ENCODE measurements at places on chromosomes 6 and 20.

GRCh38 chr6:166809721-166810120 is 146.6 kb downstream of the RNASET2 start:
- DNase-seq: no peak

DNA sequence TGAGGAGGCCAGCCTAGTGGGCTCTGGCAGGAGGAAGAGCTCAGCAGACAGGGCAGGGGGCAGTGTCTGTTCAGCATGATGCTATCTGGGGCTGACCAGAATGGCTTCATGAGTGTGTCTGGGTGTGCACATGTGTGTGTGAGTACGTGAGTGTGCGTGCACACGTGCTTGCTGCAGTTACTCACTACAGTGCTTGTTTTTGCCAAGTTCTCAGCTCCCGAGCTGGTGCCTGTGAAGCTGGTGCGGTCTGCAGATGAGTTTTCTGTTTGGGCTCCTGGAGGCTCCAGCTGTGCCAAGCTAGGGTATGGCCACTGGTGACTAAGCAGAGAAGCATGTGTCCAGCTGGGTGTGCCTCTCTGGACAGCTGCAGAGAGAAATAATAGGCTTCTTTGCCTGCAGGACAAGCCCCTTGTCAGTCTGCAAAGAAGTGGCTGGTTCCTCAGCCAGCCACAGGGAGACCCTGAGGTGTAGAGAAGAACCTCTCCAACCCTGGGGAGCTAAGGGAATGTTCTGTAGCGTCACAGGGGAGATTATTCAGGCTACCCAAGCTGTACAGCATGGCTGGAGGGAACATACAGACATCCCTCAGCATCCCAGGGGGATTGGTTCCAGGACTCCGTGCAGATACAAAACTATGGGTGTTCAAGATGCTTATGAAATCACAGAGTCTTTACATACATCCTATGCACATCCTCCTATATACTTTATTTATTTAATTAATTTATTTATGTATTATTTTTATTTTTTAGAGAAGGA is 40.2 kb upstream of the FAM50B start:
- DNase-seq: peak; percentile 51

GRCh38 chr6:169899481-169900145 is 148.2 kb downstream of the ERMARD start:
- DNase-seq: no peak

GRCh38 chr20:48234951-48235350 is 449.7 kb upstream of the SULF2 start:
- DNase-seq: no peak

DNA sequence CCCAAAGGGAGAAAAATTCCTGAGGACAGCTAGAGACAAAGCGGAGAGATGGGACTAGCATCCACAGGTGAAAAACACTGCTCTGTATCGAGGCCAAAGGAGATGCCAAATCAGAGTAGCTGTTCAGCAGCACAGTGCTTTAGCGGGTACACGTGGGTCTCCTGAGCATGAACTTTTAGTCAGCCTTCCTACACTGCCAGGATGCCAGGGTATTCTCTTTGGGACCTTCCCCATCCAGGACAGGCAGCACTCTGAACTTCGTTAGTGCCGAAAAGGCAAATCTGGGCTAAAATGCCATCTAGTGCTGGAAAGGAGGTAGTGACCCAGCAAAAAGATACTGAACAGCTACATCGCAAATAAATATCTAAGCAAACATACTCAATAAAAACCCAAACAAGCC is 64.9 kb downstream of the C6orf58 start:
- DNase-seq: peak; percentile 16

DNA sequence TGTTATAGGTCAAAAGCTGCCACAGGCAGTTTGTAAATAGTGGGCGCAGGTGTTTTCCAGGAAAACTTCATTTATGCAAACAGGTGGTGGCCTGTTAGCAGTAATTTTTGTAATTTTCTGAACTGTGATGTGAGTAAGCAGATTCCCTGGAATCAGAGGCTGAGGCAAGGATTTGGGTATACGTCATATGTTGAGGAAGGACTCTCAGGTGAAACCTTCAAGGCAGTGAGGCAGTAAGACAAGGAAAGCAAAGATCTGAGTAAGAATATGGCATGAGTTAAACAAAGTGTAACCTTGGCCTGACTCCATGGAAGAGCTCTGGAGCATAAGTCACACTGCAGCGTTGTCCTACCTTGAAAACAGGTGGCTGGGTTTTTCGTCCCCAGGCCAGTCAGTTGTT is 291.1 kb upstream of the BTBD3 start:
- no peak for DNase-seq

DNA sequence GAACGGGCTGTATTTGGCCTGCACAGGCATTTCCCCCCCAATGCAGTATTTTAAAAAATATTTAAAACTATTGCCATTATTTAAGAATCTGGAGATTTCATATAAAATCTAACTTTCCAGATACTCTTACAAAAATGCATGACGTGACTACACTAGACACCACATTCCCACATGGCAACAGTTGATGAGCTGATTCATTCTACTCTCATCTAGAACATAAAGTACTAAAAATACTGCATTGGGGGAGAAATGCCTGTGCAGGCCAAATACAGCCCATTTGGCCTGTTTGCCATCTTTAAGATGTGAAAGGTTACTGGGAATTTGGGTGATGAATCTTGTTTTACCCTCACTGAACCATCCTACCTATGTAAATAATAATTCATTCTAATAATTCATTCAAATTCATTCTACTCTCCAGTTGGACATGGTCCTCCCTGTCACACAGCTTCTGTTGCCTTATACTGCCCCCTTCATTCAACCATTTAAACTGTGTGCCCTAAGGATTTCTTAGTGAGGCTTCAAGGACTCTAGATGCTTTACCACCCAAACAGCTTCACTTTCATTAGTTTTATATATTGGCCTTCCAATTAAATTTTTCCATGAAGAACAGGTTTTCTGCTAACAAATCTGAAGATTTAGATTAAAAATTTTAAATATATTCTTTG is 6.9 kb upstream of the ZSCAN16 start:
- DNase-seq: no peak

DNA sequence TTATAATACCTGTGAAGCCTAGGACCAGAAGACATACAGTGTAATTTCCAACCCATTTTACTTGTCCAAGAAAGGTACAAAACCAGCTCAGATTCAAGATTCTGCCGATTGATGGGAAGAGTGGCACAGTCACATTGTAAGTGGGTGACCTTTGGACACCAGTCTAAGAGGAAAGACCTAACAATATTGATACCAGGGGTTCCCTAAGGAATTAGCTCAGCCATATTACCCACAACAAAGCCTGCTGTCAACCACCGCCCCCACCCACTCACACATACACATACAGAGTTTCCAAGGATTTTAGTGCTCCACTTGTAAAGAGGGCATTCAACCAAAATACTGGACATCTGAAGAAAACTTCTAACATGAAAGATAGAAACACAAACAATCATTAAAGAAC is 27.9 kb upstream of the TMEM181 start:
- no peak for DNase-seq

DNA sequence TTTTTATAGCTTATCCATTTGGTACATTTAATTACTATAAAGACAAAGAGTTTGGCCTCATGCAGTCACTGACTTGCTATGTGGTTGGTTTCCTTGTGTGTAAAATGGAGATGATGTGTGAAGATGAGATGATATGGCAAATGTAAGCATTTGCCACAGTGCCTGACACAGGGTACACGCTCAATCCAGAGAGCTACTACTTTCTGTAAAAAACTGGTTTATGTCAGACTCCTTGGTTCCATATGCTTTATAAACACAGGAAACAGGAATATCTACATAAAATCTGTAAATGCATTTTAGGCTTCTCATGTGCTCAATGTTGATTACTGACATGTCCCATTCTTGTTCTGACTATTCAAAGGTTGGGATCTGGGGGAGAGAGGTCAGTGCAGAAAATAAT is 10.4 kb downstream of the HIVEP1 start:
- no peak for DNase-seq

GRCh38 chr20:20603339-20603990 is 109.0 kb downstream of the RALGAPA2 start:
- DNase-seq: no peak

DNA sequence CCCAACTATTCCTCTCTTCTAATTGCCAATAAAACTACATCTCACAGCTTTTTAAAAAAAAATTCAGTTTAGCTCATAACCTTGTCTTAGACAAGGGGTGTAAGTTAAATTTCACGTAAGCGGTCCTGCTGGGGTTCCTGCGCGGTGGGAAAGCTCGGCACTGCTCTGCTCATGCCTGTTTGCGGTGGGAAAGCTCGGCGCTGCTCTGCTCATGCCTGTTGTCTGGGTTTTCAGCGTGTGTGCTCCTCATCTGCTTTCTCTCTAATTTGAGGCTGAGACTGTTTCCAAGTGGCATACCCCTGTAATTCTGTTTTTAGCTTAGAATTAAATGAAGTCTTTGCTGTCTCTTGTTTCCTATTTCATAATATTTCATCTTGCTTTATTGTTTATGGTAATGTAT is 18.6 kb downstream of the ARID1B start:
- DNase-seq: no peak

GRCh38 chr6:12950976-12951375 is 234.4 kb downstream of the PHACTR1 start:
- no peak for DNase-seq

DNA sequence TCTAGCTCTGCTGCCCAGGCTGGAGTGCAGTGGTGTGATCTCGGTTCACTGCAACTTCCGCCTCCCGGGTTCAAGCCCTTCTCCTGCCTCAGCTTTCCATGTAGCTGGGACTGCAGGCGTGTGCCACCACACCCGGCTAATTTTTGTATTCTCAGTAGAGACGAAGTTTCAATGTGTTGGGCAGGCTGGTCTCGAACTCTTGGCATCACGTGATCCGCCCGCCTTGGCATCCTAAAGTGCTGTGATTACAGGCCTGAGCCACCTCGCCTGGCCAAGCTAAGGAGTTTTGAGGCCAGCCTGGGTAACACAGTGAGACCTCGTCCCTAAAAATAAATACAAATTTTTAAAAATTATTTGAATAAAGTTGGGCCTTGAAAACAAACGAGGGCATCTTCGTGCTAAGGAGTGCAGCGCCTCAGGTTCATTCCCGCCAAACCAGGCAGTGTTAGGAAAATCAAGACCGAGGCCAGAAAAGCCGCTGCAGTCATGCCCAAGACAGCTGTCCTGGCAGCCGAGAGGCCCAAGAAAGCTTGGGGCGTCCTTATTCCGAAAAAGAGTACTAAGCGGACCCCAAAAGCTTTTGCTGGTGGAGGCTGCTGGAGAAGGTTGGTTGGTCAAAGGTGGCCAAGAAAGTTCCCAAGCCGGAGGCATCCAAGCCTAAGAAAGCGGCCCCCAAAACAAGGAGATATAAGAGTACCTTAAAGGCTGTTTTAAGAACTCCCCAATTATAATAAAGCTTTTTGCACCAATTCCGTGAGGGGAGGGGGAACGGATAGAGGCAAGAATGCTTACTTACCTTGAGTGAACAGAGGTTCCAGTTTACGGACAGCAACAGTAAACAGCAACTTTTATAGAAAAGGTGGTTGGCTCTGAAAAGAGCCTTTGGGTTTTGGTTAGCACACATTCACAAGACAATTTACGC is 109.0 kb downstream of the HFE start:
- DNase-seq: no peak

GRCh38 chr6:18347021-18347577 is 40.1 kb upstream of the RNF144B start:
- no peak for DNase-seq

- DNase-seq: no peak
Observed at GRCh38 chr6:56550301-56550700, 92.4 kb downstream of the DST start.

DNA sequence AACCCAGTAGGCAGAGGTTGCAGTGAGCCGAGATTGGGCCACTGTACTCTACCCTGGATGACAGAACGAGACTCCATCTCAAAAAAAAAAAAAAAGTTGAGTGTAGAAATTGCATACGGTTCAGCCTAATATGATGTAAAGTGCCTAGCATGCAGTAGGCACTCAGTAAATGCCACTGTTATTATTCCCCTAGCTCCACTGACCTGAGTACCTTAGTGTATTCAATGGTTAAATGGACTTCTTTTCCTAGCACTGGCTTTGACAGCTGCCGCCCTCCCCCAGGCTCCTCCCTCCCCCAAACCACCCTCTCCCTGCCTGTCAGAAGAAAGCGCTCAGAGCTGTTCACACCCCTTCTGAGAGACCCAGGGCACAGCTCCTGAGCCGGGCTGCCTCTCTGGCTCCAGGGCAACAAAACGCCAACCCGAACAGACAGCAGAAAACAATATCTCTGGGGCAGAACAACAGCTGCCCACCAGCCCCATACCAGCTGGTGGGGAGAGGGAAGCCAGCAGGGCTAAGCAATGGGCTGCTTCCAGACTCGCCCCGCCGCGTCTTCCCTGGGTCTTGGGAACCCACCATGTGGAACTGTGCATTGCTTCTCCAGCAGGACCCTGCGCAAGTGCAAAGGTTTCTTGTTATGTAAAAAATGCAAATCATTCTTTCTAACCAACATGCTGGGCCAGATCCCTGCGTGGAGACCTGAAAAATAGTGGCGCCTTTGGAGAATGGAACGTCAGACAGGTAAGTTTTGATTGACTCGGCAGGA is 4.5 kb downstream of the CPNE5 start:
- no peak for DNase-seq

- DNase-seq: no peak
Observed at GRCh38 chr6:137958811-137959565, 91.9 kb downstream of the TNFAIP3 start.

DNA sequence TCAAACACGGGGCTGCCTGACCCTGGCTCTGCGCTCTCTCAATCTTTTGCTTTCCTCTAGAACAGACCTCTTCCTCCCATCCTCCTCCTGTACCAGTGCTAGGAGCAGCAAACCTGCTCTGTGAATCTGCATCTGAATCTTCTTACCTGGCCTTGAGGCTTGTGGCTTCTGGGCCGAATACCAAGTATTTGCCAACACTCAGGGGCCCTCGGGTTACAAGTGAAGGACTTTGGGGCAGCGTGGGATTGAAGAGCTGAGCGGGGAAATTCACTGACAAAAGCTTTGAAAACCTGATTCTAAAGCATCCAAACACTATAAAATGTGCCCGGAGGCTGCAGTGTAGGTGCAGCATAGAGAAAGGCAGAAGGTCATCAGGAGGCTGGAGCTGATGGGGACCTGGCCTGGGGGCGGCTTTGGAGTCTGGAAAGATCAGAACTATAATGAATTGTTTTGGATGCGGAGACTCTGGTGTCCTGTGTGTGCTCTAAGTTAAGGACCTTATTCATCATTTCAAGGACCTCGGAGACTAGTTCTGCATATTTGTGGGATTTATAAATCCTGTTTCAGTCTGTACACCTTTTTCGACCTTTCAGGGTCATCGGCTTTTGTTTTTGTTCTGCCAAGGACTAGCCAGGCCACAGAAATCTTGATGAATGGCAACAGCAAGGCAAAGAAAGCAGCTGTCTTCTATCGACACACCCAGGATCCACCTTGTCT is 16.4 kb upstream of the IGF2R start:
- DNase-seq: no peak

GRCh38 chr20:11366660-11367059 is 551.0 kb upstream of the BTBD3 start:
- no peak for DNase-seq

DNA sequence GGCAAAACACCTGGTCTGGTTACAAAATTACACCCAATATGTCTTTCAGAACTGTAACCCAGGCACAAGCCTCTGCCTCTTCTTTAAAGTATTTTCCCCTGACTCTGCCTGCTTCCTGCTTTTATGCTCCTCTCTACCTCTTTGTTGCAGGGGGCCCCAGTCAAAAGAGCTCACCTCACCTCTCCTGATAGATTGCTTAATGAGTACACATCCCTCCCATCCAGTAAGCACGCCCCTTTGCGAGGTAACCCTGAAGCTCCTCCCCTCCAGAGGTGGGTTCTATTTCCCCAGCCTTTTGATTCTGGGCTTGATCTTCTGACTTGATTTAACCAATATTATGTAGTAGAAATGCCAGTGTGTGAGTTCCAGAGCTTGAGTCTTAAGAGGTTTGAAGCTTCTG is 56.6 kb upstream of the EYA2 start:
- DNase-seq: no peak

GRCh38 chr20:47805951-47806350 is 20.7 kb upstream of the SULF2 start:
- no peak for DNase-seq

Data from globus pallidus (tissue), 1 donor.